Endothelial cell of umbilical vein (primary cell): ENCODE measurements at places on chromosomes 13 and 19.

- no peak for DNase-seq
Observed at GRCh38 chr13:64255988-64256387, 2840.3 kb upstream of the PCDH20 start.

GRCh38 chr19:48728911-48729664, 9.6 kb upstream of the MAMSTR start:
- DNase-seq: no peak

- no peak for DNase-seq
Observed at GRCh38 chr13:68948586-68948985, 1159.0 kb upstream of the ATXN8OS start.

DNA sequence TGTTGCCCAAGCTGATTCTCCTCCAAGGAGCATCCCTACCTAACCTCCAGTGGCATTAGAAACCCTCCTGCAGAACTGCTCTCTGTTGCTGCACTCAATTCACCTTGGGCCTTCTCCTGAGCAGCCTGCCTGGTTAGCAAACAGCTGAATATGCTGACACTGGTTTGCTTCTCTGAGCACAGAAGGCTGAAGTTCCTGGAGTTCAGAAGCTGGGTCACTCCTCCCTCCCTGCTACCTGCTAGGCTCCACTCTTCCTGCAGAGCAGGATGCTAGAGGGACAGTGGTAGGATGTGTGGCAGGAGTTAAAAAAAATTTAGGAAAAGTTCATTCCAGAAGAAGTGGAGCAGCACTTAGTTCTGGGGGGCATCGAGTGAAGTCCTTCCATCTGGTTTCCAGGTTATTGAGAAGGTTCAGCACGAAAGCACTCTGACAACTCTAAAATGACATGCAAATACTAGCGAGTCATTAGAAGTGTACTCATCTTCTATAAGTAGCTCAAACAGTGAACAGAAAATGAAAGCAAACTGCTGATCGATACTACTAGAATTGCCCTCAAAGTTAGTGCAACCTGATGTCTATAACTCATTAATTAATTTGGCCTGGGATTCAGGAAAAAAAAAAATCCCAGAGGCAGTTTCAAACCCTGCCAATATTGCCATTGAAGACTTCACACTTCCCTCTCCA, 293.7 kb downstream of the POU4F1 start:
- DNase-seq: no peak

DNA sequence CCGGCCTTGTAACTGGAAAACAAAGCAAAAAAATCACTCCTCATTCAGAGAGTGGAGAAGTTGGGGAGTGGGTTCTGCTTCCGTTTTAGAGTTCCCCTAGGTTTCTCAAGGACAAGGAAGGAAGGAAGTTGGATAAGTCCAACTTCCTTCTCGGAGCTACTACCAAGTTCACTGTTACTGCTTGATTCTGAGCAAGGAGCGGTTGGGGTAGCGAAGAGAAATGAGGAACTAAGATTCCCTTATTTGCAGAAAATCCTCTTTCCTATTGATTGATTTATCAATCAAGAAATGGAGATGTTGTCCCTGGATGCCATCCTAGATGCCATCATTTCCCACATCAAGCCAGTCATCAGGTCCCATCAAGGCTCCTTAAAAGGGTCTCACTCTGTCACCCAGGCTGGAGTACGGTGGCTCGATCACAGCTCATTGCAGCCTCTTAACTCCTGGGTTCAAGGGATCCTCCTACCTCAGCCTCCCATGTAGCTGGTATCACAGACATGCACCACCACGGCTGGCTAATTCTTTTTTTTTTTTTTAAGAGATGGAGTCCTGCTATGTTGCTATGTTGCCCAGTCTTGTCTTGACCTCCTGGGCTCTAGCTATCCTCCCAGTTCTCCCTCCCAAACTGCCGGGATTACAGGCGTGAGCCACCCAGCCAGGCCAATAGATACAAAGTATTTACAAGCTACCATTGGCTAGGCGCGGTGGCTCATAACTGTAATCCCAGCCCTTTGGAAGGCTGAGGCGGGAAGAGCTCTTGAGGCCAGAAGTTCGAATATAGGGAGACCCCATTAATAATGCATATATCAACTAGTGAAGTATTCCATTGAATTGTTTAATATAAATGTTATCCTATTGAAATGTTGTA, 809 bp upstream of the B9D2 start:
- DNase-seq: no peak

GRCh38 chr19:33879818-33880575, 83.3 kb downstream of the KCTD15 start:
- peak; percentile 13 for DNase-seq

GRCh38 chr13:77502104-77502720, 33.3 kb upstream of the SCEL start:
- DNase-seq: no peak

- DNase-seq: no peak
Observed at GRCh38 chr19:18494267-18494607, 27.6 kb downstream of the ELL start.

- DNase-seq: no peak
Observed at GRCh38 chr13:22432690-22433089, 748.1 kb upstream of the SGCG start.

GRCh38 chr13:26718872-26719271, 41.7 kb downstream of the GPR12 start:
- no peak for DNase-seq
